ENCODE measurements at places on chromosomes 2 and 18.
A peak's percentile ranks its signal among the peaks of the same experiment; 100 is the strongest.

GRCh38 chr2:171798156-171798820 is 95.8 kb downstream of the SLC25A12 start:
- DNase-seq = peak; percentile 47

GRCh38 chr2:181076658-181077057 is 96.3 kb downstream of the UBE2E3 start:
- no peak for DNase-seq

DNA sequence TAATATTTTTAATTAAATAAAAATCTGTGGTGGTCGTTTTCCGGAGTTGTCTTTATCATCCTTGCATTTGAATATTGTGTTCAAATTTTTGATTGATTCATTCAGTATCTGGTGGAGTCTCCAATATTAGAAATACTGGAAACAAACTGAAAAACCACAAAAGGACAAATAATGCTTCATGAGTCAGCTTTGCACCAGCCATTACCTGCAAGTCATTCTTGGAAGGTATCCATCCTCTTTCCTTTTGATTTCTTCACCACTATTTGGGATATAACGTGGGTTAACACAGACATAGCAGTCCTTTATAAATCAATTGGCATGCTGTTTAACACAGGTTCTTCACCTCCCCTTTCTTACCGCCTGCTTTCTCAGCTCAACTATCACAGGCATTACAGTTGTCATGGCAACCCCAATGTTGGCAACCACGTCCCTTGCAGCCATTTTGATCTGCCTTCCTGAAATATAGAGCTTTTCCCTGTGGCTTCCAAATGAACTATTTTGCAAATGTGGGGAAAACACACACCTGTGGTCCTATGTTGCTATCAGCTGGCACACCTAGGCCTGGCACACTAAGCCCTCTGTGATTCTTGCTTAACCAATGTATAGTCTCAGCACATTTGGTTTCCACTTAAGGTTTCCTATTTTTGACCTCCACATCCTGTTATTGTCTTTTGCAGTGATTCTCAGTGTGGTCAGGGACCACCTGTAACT is 6.5 kb downstream of the CTLA4 start:
- DNase-seq = peak; percentile 49

- DNase-seq = no peak
Observed at GRCh38 chr2:240418311-240418710, 17.2 kb upstream of the GPC1 start.

DNA sequence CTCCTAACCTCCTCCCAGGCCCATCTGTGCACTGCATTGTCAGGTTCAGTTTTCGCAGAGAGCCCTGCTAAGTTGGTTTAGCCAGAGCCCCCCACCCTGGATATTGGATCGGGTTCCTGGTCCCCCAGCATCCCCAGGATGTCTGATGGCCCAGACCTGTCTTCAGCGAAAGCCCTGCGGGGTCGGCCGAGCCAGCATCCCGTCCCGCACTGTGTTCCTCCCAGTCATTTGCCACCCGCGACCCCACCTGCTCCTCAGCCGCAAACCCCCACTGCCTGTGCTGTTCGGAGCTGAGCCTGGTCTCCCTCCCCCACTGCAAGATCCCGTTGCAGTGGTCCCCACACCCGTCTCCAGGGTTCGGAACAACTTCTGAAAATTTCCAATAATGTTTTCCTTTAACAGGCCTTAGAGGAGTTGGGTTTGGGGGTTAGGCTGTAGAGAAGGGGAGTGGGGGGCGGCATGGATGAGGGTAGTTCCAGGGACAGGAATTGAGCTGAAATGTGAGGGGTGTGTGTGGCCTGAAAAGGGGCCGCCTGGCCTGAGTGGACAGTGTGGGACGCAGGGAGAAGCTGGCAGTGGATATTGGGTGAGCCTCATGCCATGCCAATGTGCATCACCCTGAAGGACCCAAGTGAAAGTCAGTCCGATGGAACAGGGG is 1.6 kb upstream of the COPS9 start:
- DNase-seq = no peak

GRCh38 chr2:55865096-55865835 is 58.3 kb downstream of the EFEMP1 start:
- peak; percentile 51 for DNase-seq

DNA sequence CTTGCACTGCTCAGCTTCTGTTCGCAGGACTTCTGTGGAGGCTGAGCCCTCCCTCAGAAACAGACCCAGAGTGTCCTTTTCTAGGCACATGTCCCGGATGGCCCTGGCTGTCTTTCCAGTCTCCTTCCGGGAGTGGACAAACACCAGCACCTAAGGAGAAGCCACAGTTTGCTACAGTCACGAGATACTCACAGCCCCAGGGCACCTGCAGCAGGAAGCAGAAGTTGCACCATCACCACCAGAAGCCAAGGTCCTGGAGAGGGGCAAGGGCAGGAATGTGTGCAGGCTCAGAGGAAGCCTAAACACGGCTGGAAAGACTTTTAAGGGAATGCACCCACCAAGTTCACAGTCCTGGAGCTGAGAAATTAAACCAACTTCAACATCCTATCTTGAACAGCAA is 13.6 kb downstream of the SNRNP200 start:
- DNase-seq = no peak

DNA sequence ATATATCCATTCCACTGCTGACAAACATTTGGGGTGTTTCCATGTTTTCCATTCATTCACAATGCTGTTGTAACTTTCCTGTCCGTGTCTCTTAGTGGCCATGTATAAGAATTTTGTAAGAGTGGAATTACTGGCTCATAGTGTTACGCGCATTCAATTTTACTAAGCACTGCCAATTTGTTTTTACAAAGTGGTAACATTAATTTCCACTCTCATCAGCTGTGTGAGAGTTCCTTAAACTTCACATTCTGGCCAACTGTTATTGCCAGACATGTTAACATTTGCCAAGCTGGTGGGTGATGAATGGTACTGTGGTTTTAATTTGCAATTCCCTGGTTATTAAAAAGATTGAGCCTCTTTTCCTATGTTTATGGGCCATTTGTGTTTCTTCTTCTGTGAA is 134.2 kb downstream of the DTNB start:
- peak; percentile 78 for DNase-seq

- peak; percentile 90 for DNase-seq
Observed at GRCh38 chr2:100755441-100755840, 64.5 kb upstream of the NPAS2 start.

DNA sequence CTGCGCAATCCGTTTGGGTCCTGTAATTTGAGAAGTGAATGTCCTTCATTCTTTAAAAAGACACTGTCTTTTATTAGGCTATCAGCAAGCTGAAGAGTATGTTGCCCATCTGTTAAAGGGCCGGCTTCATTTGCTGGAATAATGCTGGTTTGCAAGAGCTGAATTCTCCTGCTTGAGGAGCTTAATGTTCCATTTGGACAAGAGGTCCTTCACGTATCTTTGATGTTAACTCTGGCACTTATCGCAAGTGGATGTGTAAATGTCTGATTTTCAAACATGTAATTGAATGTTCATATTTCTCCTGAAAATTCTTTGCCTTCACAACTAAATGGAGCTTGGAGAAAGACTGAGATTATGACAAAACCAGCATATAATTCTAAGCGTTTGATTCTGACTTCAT is 280.8 kb upstream of the NRP2 start:
- DNase-seq = no peak

- DNase-seq = no peak
Observed at GRCh38 chr18:9048236-9048635, 54.3 kb upstream of the NDUFV2 start.

GRCh38 chr18:70339915-70340314 is 51.1 kb downstream of the SOCS6 start:
- DNase-seq = no peak

GRCh38 chr18:22935431-22935830 is 2.3 kb downstream of the RBBP8 start:
- peak; percentile 5 for DNase-seq

GRCh38 chr18:44927127-44927849 is 246.6 kb downstream of the SETBP1 start:
- DNase-seq = no peak

- peak; percentile 79 for DNase-seq
Observed at GRCh38 chr18:63161761-63162195, 157.8 kb downstream of the BCL2 start.

DNA sequence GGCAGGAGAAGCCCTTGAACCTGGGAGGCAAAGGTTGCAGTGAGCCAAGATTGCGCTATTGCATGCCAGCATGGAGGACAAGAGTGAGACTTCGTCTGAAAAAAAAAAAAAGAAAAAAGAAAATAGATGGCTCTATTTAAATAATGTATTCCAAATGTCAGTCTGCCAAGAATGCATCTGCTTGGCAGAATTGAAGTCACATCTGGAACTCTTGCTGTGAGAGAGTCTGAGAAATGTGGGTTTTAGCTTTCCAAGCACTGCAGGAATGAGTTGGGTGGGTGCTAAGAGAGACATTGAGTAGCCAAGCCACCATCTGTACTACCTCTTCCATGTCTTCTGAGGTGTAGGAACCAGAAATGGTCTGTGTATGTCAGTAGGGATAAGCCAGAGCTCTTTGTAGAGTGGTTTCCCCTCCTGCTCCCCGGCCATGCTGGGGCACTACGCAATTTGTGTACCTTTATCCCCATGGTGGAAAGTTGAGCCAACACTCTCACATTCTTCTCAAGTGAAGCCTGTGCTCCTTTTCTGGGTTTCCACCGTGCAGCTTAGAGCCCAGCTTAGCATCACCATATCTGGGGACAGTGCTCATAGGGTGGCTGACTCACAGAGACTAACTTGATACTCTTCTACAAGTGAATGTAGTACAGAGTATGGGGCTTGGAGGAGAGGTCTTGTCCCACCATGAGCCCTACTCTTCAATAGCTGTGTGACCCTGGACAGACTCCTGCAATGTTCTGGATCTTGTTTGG is 25.3 kb downstream of the IL1F10 start:
- no peak for DNase-seq

GRCh38 chr2:18600255-18600613 is 10.9 kb upstream of the NT5C1B start:
- no peak for DNase-seq

DNA sequence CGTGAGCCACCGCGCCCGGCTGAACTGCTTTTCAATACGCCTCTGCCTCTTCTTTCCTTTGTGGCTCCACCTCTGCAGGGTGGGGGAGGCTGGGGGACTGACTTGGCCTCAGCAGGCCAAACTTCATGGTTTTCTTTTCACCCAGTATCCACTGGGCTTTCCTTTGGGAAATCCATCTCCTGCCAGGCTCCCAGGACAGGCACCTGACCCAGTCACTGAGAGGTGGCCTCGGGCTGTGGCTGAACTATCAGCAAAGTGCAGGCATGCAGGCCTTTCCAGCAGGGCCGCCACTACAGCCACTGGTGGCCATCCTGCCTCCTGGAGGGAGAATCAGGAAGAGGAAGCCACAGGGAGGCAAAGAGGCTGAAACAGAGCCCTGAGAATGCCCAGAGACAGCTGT is 33.4 kb upstream of the SEMA4C start:
- no peak for DNase-seq

DNA sequence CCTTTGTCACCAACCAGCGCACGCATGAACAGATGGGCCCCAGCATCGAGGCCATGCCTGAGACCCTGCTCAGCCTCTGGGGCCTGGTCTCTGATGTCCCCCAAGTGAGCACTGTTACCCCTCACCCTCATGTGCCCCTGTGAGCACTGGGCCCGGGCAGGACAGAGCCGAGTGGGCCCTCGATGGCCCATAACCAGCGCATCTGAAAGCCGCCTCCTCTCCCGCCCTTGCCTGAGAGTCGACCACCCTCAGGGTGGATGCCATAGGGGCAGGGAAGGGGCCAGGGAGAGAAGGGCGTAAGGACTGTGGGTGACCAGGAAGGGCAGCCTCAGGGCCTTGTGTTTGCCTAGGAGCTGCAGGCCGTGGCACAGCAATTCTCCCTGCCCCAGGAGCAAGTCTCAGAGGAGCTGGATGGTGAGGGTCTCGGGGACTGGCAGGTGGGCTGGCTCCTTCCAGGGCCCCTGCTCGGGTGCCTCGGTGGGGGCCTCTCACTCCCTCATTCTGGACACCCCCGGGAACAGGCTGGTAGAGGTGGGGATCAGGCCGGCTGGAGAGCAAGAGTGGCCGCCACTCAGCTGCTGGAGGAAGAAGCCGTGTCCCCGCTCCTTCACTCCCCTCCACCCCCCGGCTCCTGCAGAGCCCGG is 2.1 kb downstream of the PROM2 start:
- no peak for DNase-seq

GRCh38 chr2:119712571-119712970 is 33.6 kb downstream of the TMEM177 start:
- DNase-seq = no peak

DNA sequence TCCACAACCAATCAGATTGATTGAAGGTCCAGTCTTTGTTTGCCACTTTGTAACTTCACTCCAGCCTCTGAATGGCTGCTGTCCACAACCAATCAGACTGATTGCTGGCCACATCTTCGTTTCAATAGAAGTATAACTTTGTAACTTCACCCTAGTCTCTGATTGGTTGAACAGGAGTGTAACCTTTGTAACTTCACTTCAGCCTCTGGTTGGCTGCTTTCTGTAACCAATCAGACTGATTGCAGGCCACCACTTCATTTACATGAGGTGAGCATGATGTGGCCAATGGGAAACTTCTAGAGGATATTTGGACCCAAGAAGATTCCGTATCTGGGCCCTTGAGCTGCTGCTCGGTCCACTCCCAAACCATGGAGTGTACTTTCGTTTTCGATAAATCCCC is 16.9 kb upstream of the ALPP start:
- no peak for DNase-seq

- no peak for DNase-seq
Observed at GRCh38 chr2:11227595-11227994, 72.3 kb downstream of the SLC66A3 start.
